ENCODE measurements at places on chromosomes 7 and 10.

GRCh38 chr10:130531312-130531711, 395.1 kb downstream of the GLRX3 start:
- DNase-seq = no peak

- DNase-seq = no peak
These were observed 16.9 kb upstream of the ZFAND2A start for GRCh38 chr7:1176891-1177373.

GRCh38 chr10:34254596-34254995, 560.5 kb downstream of the PARD3 start:
- DNase-seq = peak; percentile 30

DNA sequence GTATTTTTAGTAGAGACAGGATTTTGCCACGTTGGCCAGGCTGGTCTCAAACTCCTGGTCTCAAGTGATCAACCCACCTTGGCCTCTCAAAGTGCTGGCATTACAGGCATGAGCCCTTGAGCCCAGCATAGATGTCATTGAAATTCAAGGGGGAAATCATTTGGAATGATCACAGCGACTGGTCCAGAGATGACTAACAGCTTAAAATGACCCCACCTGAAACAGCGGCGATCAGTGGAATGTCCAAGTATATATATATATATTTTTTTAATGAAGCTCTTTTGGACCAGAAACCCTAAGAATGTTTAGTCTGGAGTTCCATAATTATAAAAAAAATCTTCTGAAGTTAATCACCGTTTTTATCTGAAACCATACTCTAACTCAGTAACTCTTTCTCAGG, 12.5 kb upstream of the AKR1E2 start:
- no peak for DNase-seq

DNA sequence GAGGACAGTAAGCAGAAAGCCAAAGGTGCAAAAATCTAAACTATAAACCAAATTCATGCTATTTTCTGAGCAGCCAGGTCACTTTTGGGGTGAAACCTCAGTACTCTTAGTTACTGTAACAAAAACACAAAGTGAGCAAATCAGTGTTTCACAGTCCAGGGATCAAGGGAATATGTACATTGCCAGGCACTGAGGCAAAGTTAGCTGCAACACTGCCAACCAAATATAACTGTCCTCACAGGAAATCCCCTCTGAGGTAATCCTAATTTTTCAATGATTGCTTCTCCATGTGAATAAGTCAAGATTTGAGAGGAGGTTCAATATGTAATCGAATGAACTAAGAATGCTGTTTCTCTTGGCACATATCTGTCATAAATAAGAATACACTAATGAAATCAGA, 229.7 kb downstream of the TSPAN12 start:
- DNase-seq = no peak

DNA sequence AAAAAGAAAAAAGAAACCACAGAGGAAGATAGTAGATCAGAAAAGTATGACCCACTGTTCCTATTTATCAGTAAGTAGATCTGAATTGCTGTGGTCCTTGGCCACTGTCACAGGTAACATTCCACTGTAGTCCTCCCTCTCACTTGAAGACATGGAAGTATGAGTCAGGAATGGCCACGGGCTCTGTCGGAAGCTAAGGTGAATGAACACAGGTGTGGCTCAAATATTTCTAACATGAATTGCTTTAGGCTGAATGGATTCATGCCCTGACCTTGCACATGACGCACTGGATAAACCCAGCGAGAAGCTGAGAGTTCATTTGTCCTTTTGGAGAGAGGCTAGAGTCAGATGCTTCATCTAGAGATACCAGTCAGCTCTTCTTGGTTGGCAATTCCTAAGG, 224.5 kb upstream of the SP8 start:
- no peak for DNase-seq

DNA sequence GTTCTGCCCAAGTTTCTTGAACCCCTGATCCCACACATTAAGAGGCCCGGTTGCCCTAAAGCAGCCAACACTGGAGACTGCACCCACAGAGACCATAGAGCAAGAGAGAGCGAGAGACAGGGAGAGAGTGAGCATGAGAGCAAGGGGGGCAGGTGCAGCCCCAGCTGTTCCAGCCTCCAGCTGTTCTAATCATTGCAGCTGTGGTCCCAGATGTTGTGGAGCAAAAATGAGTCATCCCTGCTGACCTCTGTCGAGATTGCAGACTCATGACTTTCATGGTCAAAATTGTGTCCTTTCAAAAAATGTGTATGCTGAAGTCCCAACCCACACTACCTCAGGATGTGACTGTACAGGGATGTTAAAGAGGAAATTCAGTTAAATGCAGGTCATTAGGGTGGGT, 143.9 kb upstream of the FRMD4A start:
- DNase-seq = no peak

GRCh38 chr7:42445691-42446090, 208.7 kb upstream of the GLI3 start:
- DNase-seq = no peak

DNA sequence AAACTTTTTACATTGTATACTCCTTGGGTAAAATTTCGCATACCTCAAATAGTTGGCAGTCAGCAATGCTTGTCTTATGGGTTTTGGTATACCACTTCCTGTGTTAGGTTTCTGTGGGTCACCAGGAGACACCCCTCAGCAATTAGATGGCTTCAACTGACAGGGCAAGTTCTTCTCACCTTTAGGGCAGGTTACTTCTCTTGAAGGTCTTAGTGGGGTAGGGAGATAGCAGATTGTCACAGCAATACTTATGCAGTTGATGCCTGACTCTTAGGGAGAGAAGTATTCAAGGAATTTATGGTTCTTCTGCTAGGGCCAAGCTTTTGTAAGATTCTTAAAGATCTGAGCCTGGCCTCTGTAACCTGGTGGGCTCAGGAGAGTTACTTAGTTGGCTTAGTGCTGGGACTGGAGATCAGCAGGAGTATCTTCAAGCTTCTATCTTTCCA, 42.9 kb downstream of the MKLN1 start:
- no peak for DNase-seq

DNA sequence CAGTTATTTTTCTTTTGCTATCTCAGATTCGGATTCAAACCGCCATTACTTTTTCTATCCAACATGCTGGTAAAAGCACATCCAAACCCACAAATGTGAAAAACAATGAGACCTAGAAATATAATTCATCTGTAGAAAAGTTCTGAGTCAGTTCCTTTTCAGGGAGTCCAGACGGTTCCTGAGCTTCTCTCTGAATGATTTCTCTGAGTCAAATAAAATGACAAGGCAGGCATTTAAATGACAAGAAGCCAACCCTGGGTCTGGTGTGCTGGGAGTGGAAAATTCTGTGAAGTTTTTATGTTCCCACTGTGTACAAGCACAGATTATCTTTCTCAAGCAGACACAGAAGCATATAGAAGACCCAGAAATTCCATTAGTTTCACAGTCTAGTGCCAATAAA, 96.3 kb upstream of the ANKRD1 start:
- DNase-seq = no peak

DNA sequence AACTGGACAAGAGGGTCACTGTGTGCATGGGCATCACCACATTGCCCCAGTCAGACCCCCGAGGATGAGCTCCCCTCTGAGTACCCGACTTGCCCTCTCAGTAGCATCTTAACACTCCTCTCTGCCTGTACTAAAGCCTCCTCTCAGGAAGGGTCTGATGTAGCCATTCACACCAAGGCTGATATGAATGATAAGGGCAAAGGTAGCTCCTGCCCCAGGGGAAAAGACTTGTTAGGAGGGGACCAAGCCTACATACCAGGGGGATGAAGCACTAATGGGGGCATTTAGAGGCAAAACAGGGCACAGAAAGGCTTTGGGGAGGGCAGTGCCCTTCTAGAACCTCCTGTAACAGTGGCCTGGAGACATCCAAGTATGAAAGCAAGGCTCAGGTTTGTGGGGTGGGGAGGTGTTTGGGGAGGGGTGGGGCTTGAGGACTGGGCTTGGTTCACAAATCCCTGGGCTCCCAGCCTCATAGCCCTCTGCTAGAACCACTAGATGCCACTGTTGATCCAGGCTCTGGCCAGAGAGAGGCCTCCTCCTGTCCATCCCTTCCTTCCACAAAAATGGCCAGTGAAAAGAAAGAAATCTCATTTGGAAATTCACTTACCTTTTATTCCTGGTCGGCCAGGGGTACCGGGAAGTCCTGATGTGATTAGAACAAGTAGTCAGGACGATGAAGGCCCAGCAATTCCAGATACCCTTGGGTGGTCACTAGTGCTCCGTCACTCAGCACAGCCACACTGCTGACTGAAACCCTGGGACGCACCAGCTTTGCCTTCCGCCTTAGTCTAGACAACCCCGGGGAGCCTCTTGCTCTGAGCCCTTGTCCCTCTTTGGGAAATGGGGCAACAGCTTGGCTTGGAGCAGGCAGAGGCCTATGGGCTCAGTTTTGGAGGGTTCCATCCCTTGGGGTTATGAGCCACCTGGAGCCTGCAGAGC, 40.3 kb downstream of the COL17A1 start:
- DNase-seq = peak; percentile 43

DNA sequence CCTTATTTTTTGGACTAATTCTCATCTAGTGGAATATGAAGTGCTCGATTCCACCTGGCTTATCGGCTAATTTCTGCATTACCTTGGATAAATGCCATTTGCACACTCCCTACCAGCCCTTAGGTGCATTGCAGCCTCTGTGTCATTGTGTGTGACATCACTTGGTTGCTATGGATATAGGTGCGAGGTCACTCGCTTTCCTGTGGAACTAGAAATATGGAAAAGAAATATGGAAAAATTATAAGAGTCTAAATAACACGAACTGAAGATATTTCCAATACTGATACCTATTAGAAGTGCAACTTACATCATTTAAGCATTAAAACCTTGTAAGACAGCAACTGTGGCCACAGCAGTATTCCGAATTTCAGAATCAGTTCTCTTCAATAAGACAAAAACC, 2.0 kb downstream of the YWHAG start:
- DNase-seq = no peak

DNA sequence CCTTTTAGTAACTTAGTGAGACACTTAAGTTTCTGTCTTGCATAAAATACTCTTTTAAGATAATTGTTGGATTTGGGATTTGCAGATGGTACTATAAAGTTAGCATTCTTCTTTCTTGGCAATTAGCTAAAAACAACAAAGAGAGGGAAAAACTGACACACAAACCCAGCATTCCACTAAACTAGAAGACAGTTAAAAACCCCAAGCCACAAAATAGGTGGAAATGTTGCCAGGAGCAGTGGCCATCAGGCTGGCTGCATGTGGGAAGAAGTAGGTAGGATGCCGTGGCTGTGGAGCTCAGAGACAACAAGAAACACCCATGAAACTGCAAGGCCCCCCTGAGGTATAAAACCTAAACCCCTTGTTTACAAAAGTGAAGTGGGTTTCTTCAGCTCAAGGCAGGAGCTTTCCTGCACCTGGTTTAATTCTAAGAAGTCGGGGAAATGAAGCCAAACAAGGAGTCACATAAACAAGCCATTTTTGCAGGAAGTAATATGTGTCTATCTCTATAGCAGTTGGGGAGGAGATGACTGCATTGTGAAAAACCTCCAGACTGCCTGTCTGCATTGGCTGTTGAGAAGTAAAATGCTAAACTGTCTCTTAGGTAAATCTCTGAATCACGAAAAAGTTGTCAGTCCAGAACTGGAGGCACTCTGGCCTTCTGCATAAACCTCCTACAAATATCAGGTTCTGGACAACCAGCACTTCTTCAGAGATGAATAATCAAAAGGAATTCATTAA, 9.5 kb downstream of the RAB18 start:
- DNase-seq = no peak

DNA sequence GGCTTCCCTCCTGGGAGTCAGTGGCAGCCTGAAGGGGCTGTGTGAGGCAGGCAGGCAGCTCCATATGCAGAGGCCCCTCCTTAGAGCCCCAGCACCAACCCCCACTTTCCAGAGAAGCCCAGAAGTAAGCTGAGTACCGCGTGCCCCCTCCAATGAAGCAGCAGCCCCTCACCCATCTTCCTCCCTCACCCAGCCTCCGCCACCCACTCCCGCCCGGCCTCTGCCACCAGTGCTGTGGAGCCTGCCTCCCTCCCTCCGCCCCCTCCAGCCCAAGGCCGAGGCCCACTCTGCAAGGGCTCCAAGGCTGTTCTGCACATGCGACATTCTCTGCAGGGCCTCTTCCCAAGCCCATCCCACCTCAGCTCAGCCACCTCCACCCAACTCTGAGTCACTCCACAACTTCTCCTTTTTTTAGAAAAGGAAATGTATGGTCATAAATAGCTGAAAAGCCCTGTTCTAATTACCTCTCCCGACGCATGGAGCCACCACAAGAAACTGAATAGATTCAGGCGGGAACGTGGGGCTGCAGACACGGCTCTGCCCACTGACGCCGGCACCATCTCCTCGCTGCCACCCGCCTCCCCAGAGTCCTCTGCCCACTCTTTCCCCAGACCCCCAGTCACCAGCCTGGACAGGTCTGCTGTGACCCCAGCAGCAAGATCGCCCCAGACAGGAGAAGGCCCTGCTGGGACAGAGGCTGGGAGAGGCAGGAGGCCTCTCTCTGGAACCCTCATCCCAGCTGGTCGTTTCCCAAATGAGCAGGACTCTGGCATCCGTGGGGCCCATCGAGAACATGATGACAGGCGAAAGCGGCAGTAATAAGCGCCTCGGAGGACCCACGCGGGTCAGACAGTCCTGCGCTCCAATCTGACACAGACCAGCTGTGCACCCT, 213.9 kb downstream of the MAD1L1 start:
- DNase-seq = peak; percentile 44

DNA sequence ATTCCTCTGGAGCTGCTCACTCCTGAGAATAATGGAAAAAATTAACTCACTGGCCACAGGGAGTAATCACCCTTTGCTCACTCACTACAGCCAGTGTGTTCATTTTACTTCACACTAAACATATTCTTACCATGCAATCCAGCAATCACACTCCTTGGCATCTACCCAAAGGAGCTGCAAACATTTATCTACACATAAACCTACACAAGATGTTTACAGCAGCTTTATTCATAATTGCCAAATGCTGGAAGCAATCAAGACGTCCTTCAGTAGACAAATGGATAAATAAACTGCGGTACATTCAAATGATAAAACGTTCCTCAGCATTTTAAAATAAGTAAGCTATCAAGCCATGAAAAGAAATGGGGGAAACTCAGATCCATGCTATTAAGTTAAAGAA, 34.2 kb upstream of the POM121L12 start:
- no peak for DNase-seq

DNA sequence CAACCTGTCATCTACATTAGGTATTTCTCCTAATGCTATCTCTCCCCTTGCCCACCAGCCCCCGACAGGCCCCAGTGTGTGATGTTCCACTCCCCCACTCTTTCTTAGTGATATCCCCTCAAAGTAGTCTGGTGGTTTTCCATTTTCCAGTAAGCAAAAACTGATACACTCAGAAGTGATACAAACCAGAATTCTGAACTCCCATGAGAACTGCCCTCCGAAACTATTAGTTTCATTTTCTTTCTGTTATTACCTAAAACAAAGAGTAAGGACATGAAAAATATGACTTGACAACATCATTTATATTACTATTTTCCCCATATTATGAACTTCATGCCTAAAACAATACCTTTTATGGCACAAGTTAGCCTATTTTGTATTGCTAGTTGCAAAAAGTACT, 175.0 kb downstream of the OTUD1 start:
- no peak for DNase-seq

- no peak for DNase-seq
These were observed 746 bp upstream of the MRPS16 start for GRCh38 chr10:73253225-73253555.

Data from non-pigmented ciliary epithelial cell (primary cell).